ENCODE measurements at places on chromosomes 4 and X.

GRCh38 chrX:15493118-15493962 is at the start of gene PIR:
Gene PIR, minus strand, starts transcription at chrX:15493333. Its CDS starts 2,076 bp downstream, at chrX:15491257.
- DNase-seq = peak; percentile 58

DNA sequence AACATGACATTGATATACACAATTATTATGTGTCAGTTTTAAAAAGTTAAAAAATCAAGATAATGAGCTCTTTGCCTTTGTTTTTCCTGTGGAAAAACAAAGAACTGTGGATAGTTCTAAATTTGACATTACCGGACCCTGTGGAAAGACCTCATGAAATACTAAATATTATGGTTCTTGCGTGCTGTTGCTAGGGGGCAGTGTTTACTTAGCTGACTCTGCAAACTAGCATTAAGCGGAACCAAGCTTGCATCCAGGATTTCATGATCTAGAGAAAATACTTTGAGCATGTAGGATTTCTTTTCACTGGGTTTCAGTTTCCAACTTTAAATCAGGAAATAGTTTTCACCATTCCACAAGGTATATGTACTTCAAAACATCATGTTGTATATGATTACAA is 33.6 kb downstream of the CLCN4 start:
- no peak for DNase-seq

- no peak for DNase-seq
Observed at GRCh38 chr4:158010361-158010760, 162.5 kb downstream of the GASK1B start.

DNA sequence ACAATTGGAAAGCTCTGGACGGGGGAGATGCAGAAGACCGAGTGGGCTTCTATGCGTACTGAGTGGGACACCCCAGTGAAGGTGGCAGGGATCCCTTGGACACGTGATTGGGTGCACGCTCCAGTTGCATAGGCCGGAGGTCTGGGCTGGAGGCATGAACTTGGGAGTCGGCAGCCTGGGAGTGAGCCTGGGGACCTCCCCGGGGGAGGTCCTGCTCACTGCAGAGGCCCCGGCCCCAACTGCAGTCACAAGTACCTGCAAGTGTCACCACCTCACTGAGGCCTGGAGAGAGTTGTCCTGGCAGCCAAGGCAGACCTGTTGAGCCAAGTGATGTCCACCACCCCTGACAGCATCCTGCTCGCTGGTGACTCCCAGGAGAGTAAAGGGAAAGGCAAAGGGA is 49.3 kb upstream of the HMX1 start:
- no peak for DNase-seq

DNA sequence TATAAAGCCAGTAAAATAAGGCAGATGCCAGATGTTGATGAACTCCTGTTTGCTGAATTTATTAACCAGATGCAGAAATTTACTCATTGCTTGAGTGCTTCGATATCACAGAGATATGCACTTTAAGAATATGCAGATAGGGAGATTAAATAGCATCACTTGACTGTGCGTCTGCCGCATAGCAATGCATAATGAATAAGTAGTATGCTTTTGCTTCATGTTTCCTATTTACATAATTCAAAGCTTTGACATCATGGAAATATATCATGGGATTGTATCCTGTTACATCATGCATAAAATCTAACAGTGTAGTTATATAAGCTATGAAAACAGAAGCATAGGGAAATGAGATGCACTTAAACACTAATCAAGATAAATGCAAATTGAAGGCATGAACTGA is 45.9 kb downstream of the VEGFC start:
- DNase-seq = no peak

DNA sequence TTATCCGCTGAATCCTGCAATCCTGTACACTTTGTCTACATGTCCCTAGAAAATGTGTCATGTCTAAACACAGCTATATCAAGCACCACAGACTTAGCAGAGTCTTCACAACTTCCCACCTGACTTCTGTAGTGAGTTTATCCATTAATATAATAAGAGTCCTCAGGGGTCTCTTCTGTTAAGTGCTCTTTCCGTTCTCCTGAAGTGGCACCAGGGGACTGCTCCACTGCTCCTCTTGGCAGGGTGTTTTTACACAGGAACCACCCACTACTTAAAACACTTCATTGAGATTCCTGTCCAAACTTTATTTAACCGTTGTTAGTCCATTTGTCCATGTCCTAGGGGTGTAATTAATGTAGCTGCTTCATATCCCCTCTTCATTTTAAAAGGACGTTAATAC is 1000.4 kb downstream of the STPG2 start:
- DNase-seq = no peak
